ENCODE measurements at places on chromosomes 2 and 18. TPM values are rescaled to one million over a fixed set of nuclear protein-coding genes. Genes with fewer than 3 reads are reported as not detected.

The GAL3ST2 gene
- not detected for total RNA-seq

- no peaks in the 10 kb centered on the region for H3K27me3 ChIP-seq
- H3K4me1 ChIP-seq = peaks cover 15% of the 10 kb centered on the region
- H3K36me3 ChIP-seq = no peaks in the 10 kb centered on the region
- no peak overlapping the region for H3K27ac ChIP-seq
- DNase-seq = no peak
- H3K4me3 ChIP-seq = no peak overlapping the region
Measured at GRCh38 chr2:45102141-45102540, 92.9 kb upstream of the SIX2 start.

DNA sequence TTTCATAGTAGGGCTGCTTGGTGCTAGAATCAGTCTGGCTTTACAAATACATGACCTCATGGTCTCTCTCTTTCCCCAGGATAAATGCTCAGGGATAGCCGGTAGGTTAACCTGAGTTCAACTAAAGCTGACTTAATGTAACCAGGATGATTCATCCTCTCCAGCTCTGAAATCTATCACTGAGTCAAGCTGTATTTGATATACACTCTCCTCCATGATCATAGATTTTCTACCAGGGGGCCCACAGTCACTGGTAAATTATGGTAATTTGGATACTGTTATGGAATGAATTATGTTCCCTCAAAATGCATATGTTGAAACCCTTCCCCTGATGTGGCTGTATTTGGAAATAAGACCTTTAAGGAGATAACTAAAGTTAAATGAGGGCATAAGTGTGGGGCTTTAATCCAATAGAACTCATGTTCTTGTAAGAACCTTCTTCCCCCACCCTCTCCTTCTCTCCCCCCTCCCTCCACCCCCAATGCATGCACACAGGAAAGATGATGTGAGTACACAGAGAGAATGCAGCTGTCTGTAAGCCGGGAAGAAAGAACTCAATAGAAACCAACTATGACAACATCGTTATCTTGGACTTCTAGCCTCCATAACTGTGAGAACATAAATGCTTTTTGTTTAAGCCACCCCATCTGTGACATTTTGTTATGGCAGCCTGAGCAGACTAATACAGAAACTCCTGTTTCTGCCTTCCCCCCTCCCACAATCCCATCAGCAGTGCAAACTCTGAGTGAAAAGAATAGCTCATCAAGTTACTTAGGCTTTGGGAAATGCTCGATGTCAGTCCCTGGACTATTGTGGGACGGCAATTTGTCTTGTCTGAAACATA, 134.9 kb upstream of the KYNU start:
- no peak overlapping the region for H3K4me3 ChIP-seq
- no peaks in the 10 kb centered on the region for H3K36me3 ChIP-seq
- H3K27me3 ChIP-seq = no peaks in the 10 kb centered on the region

The LIMS3 gene
- 3.1 TPM for total RNA-seq

The REEP1 gene
- not detected for total RNA-seq

GRCh38 chr2:63882395-63883105, 40.9 kb downstream of the UGP2 start:
- H3K4me3 ChIP-seq = no peak overlapping the region
- H3K4me1 ChIP-seq = no peaks in the 10 kb centered on the region
- no peak overlapping the region for H3K27ac ChIP-seq
- peaks cover 32% of the 10 kb centered on the region for H3K36me3 ChIP-seq

GRCh38 chr2:111184725-111185310, 64.1 kb downstream of the BCL2L11 start:
- DNase-seq = no peak
- no peaks in the 10 kb centered on the region for H3K36me3 ChIP-seq
- no peak overlapping the region for H3K4me3 ChIP-seq
- H3K27me3 ChIP-seq = no peaks in the 10 kb centered on the region
- no peaks in the 10 kb centered on the region for H3K4me1 ChIP-seq
- no peak overlapping the region for H3K27ac ChIP-seq

The CNGA3 gene
- not detected for total RNA-seq

The ZNF396 gene
- total RNA-seq = 1.9 TPM

DNA sequence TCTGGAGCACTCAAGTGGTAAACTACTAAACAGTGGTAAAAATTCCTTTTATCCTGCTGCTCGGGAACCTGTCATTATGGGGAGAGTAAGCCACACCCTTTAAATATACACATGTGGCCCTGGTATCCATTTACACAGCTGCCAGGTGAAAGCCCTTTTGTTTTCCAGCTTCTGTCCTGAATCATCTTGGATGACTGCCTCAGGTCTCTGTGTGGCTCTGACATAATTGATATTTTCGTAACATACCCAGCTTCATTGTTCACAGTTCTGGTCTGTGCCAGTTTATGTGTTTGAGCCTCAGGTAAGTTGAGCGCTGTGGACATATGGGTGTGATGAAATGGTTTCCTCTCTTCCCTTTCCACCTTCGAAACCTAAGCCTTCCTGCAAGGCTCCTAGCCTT, 15.7 kb upstream of the TTC39C start:
- H3K27me3 ChIP-seq = peaks cover 18% of the 10 kb centered on the region
- no peak overlapping the region for H3K4me3 ChIP-seq
- no peaks in the 10 kb centered on the region for H3K36me3 ChIP-seq
- peaks cover 8% of the 10 kb centered on the region for H3K4me1 ChIP-seq

The LIMS4 gene
- total RNA-seq = 2.4 TPM

- no peaks in the 10 kb centered on the region for H3K36me3 ChIP-seq
- no peaks in the 10 kb centered on the region for H3K27me3 ChIP-seq
- no peak overlapping the region for H3K4me3 ChIP-seq
- DNase-seq = no peak
- H3K27ac ChIP-seq = no peak overlapping the region
Measured at GRCh38 chr2:238643400-238643907, 204.4 kb upstream of the TWIST2 start.

DNA sequence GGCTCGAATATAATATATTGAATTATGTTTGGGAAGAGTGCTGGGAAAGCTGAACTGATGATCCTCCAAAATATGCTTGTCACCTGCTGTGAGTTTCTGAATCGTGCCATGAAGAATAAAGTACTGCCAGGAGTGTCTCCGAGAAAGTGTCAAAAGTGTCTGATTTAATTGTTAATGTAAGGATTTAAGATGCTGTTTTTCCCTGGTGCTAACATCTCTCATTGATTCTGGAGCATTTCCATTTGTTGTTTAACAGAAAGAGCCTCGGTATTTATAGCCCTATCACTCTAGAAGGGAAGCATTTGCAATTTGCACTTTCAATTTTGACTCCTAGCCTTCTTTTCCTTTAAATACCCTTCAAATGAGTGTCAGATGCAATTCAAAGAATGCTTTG, 342.2 kb downstream of the RND3 start:
- peaks cover 44% of the 10 kb centered on the region for H3K4me1 ChIP-seq
- DNase-seq = no peak
- H3K27ac ChIP-seq = no peak overlapping the region
- no peaks in the 10 kb centered on the region for H3K27me3 ChIP-seq
- no peak overlapping the region for H3K4me3 ChIP-seq

DNA sequence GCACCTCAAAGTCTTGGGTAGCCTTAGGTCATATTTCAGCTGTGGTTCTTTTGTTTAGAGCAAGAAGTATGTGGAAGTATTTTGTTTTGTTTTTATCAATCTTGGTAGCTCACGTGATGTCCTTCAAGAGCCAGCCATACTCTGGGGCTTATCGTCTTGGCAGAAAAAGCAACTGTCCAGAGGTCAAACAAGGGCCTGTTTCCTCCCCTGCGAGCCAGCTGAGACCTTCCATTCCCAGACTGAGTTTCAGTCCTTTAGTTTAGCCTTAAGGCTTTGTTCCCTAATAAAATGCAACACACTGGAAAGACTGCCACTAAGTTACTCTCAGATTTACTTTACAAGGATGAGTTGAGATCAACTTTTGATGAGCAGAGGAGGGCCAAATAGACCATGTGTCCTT, 63.5 kb downstream of the TXNL1 start:
- peaks cover 24% of the 10 kb centered on the region for H3K4me1 ChIP-seq

DNA sequence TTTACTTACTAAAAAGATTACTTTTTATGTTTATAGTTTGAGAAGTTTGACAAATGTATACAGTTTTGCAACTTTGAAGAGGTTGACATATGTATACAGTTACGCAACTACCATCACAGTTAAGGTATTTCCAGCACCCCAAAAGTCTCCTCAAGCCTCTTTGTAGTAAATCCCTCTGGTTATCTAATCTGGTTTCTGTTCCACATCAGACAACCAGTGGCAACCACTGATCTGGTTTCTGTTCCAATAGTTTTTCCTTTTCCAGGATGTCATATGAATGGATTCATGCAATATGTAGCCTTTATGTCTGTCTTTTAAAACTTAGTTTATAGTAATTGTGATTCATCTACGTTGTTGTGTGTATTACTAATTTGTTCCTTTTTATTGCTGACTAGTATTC, 23.5 kb downstream of the IFIH1 start:
- H3K4me3 ChIP-seq = no peak overlapping the region
- H3K36me3 ChIP-seq = peaks cover 3% of the 10 kb centered on the region
- H3K4me1 ChIP-seq = peaks cover 12% of the 10 kb centered on the region
- no peak for DNase-seq
- no peaks in the 10 kb centered on the region for H3K27me3 ChIP-seq

DNA sequence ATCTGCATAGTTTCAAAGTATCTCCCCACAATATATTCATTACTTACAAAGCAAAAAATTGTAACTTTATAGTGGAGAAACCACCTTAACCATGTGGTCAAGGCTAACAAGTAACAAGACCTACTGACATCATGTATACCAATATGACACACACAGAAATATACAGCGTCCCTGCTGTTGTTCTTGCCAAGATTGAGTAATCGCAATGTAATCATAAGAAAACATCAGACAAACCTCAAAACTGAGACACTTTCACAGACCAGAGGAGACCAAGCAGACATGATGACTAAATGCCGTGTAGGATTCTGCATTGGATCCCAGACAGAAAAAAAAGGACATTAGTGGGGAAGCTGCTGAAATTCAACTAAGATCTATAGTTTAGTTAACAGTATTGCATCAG, 123.0 kb downstream of the ACAA2 start:
- DNase-seq = no peak
- no peaks in the 10 kb centered on the region for H3K36me3 ChIP-seq
- no peak overlapping the region for H3K4me3 ChIP-seq
- no peaks in the 10 kb centered on the region for H3K27me3 ChIP-seq

DNA sequence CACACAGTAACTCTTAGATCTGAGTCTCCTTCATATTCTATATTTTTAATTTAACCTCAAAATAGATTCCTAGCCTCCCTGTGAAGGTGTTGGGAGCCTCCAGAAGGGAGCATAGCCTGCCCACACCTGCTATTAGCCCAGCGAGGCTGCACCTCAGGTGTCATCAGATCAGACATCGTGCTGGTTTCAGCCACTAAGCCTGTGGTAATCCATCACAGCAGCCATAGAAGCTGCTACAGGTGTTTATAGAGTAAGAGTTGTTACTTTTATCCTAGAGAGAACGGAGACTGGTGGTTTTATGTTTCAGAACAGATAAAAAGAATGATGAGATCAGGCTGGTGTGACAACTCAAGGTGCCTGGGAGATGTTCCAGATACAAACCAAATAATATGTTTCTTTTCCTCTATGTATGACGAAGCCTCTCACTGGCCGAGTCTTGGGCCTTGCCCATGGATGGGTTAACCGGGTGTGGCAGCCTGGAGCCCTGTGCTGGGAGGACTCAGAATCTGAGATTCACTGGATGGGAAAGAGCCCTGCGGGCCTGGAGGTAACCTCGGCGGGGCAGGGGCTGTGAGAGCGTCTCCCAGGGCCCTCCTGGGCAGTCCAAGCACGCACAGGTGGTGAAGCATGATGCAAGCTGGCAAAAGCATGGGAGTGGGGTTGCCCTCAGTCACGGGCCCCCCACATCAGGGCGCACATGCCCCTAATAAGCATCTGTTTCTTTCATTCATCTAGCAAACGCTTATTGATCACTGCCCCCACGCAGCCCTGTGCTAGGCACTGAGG, 73.7 kb downstream of the MRPS9 start:
- no peaks in the 10 kb centered on the region for H3K27me3 ChIP-seq
- no peak overlapping the region for H3K4me3 ChIP-seq
- H3K36me3 ChIP-seq = no peaks in the 10 kb centered on the region

DNA sequence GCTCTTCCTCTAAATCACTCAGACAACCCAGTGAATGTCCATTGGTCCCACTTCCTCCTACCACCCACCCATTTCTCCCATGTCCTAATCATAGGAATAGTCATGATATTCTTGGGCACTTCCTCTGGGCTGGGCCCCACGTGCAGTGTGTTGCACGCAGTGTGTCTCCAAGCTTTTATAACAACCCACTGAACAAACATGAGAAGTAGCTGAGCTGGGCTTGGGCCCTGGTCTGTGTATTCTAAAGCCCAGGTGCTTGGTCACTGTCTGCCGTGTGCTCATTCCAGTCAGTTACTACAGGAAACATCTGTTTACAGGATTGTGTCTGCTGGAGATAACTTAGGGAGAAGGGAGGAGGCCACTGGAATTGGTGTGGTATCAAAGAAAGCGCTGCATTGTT, 64.2 kb upstream of the THOC1 start:
- peaks cover 22% of the 10 kb centered on the region for H3K4me1 ChIP-seq
- no peak overlapping the region for H3K4me3 ChIP-seq
- H3K36me3 ChIP-seq = peaks cover 48% of the 10 kb centered on the region
- no peaks in the 10 kb centered on the region for H3K27me3 ChIP-seq
